ENCODE measurements at places on chromosomes 7 and 10. TPM values are rescaled to one million over a fixed set of nuclear protein-coding genes. Genes with fewer than 3 reads are reported as not detected.

DNA sequence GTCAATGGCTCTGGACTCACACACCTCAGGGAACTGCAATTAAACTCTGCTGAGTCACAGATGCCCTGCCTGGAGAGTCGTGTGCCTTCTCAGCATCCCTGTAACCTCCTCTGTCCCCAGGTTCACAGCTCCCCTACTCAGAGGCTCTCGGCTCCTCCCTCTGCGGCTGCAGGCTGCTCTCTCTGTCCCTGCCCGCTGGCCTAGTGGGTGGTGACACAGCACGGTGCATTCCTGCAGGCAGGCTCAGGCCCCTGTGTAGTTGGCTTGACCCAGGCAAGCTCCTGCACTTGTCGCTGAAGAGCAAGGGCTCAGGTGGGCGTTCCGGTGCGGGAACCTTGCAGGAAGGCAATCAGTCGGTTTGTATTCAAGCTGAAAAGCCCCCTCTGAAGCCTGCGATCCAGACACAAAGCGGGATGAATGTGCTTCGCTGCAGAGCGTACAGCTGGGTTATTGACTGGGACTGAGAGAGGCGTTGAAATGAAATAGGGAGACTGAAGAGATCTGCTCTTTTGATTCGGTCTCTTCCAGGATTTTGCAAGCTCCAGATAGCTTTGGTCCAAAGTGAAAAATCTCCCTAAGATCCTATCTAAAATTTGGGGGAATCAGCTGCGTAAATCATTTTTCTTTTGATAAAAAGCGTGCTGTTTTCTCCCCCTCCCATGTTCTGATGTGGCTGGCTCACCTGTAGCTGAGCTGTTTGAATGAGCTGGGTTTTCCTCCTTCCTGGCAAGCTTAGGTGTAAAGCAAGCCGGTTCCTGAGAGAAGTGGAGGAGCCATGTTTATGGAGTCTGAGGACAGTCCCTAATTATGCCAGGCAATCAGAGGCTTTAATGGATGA lies 208.7 kb upstream of the PHYHIPL start:
- H3K36me3 ChIP-seq, result no peaks in the 10 kb centered on the region
- no peaks in the 10 kb centered on the region for H3K27me3 ChIP-seq
- DNase-seq, result no peak
- no peaks in the 10 kb centered on the region for H3K4me1 ChIP-seq

Gene PNLIP
- not detected for total RNA-seq

Gene CSGALNACT2
- total RNA-seq, result 57.4 TPM

DNA sequence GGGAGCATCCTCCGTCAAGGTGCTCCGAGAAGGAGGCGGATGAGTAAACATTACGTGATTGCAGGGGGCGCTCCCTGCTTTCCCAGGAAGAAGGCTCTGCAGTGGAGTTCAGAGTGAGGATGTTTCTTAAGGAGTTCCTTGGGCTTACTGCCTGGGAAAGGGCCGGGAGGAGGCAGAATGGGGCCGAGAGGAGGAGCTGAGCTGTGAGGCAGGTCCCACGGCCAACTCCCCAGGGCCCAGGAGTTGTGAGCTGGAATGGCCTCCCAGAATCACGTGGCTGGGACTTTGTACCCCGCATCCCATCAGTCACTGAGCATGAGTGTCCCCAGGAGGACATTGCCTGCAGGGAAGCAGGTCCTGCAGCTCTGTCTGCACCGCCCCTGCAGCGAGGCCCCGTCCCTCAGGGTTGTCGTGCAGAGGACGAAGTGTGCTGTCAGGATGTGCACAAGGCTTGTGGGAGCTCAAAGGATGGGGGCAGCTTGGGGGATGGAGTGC lies 75.5 kb downstream of the DYNC2I1 start:
- no peak for DNase-seq
- H3K4me3 ChIP-seq, result no peak overlapping the region
- H3K36me3 ChIP-seq, result peaks cover 5% of the 10 kb centered on the region
- no peak overlapping the region for H3K27ac ChIP-seq
- H3K4me1 ChIP-seq, result no peaks in the 10 kb centered on the region

Gene SLC25A13
- total RNA-seq, result 20.5 TPM

- no peak for DNase-seq
- no peak overlapping the region for H3K27ac ChIP-seq
Measured at GRCh38 chr7:152663931-152664330, 12.0 kb downstream of the XRCC2 start.

GRCh38 chr10:69860271-69860670 lies 58.6 kb downstream of the COL13A1 start:
- H3K27me3 ChIP-seq, result no peaks in the 10 kb centered on the region
- H3K4me3 ChIP-seq, result no peak overlapping the region
- no peaks in the 10 kb centered on the region for H3K4me1 ChIP-seq
- no peak for DNase-seq
- H3K36me3 ChIP-seq, result no peaks in the 10 kb centered on the region

DNA sequence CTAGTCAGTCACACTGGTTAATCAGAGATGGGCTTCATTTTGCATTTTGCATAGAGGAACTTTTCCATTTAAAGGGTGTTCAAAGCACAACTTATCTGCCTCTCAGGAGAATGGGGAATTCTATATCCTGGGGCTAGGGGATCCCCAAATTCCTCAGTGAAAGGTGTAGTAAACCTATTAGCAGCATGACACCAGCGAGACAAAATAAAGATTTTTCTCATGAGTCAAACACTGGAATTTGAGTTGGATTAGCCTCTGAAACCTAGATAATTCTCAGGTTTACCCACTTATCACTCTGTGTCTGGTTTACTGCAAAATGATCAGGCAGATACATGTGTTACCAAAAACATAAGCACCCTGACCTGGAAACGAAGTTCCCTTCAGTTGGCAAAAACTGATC lies 2.1 kb downstream of the AFAP1L2 start:
- DNase-seq, result no peak
- H3K4me3 ChIP-seq, result no peak overlapping the region
- H3K36me3 ChIP-seq, result no peaks in the 10 kb centered on the region
- peaks cover 16% of the 10 kb centered on the region for H3K4me1 ChIP-seq

Gene CNNM1
- total RNA-seq, result not detected
